ENCODE measurements at places on chromosomes 5 and 9. TPM values are rescaled to one million over a fixed set of nuclear protein-coding genes. Genes with fewer than 3 reads are reported as not detected.

The KCNIP1 gene
- total RNA-seq, result not detected

The IGFBPL1 gene
- not detected for total RNA-seq

The ECM2 gene
- 7.2 TPM for total RNA-seq

The DNAH5 gene
- total RNA-seq, result 0.47 TPM

The RNF183 gene
- not detected for total RNA-seq

The GFRA3 gene
- not detected for total RNA-seq

The C9orf72 gene
- 4.7 TPM for total RNA-seq

The IL31RA gene
- 0.77 TPM for total RNA-seq

The FASTKD3 gene
- 9.0 TPM for total RNA-seq

The CEL gene
- total RNA-seq, result 0.32 TPM

The ADRA1B gene
- not detected for total RNA-seq

The PRLR gene
- total RNA-seq, result not detected

The BHMT gene
- not detected for total RNA-seq

The PCDHGA7 gene
- 5.7 TPM for total RNA-seq

The MYORG gene
- total RNA-seq, result 0.63 TPM

The SLC45A2 gene
- under 0.01 TPM for total RNA-seq

The MRPS27 gene
- 54.5 TPM for total RNA-seq

The DAB2IP gene
- total RNA-seq, result 4.4 TPM

The GPX3 gene
- 14.9 TPM for total RNA-seq

The HBEGF gene
- total RNA-seq, result 0.47 TPM

The CACFD1 gene
- 7.6 TPM for total RNA-seq

The SYNPO gene
- 2.0 TPM for total RNA-seq

The SLC30A5 gene
- total RNA-seq, result 65.1 TPM

The FAM219A gene
- total RNA-seq, result 2.8 TPM

The SH3PXD2B gene
- total RNA-seq, result 14.5 TPM

The UBE2B gene
- total RNA-seq, result 10.7 TPM

The TCF7 gene
- 3.9 TPM for total RNA-seq

The DMRT3 gene
- total RNA-seq, result not detected

The CCDC180 gene
- 5.2 TPM for total RNA-seq

The GLRA1 gene
- not detected for total RNA-seq

The NR6A1 gene
- 0.26 TPM for total RNA-seq

The S1PR3 gene
- 14.2 TPM for total RNA-seq

The AIF1L gene
- 0.16 TPM for total RNA-seq

The C5 gene
- total RNA-seq, result 3.9 TPM

The IL5 gene
- not detected for total RNA-seq

The PCDHB12 gene
- total RNA-seq, result 0.16 TPM

The GABRA1 gene
- not detected for total RNA-seq

The FOXE1 gene
- not detected for total RNA-seq

The MEIKIN gene
- not detected for total RNA-seq

The TNC gene
- total RNA-seq, result 20.2 TPM

The BNC2 gene
- 28.8 TPM for total RNA-seq

The MSX2 gene
- total RNA-seq, result 0.79 TPM

The REEP2 gene
- 16.4 TPM for total RNA-seq

The TIMD4 gene
- not detected for total RNA-seq

The GNPDA1 gene
- 86.1 TPM for total RNA-seq

The COL23A1 gene
- total RNA-seq, result under 0.01 TPM

The FGF18 gene
- under 0.01 TPM for total RNA-seq
